ENCODE measurements at places on chromosomes 12 and 14. TPM values are rescaled to one million over a fixed set of nuclear protein-coding genes. Genes with fewer than 3 reads are reported as not detected.

ZNF891 gene
- 2.5 TPM for total RNA-seq

PPP1R12A gene
- total RNA-seq: 156 TPM

OVCH1 gene
- total RNA-seq: not detected

RASAL1 gene
- total RNA-seq: 0.10 TPM

CLEC2D gene
- 167 TPM for total RNA-seq

NUDT14 gene
- total RNA-seq: 6.3 TPM

POTEG gene
- total RNA-seq: not detected

BCL11B gene
- 101 TPM for total RNA-seq

TSHR gene
- total RNA-seq: 0.21 TPM

RFX4 gene
- not detected for total RNA-seq

SLC6A12 gene
- total RNA-seq: 0.73 TPM

CCDC175 gene
- 0.84 TPM for total RNA-seq

TMPRSS12 gene
- not detected for total RNA-seq

SNW1 gene
- 111 TPM for total RNA-seq

CCDC38 gene
- total RNA-seq: not detected

PDZRN4 gene
- not detected for total RNA-seq

RNF41 gene
- total RNA-seq: 34.3 TPM

MBIP gene
- total RNA-seq: 27.9 TPM

SCAF11 gene
- total RNA-seq: 298 TPM

KRT73 gene
- total RNA-seq: 21.4 TPM

PLBD1 gene
- 201 TPM for total RNA-seq

AICDA gene
- not detected for total RNA-seq

SPX gene
- total RNA-seq: 11.2 TPM

DGKA gene
- total RNA-seq: 329 TPM

LRP6 gene
- 4.9 TPM for total RNA-seq

CMA1 gene
- not detected for total RNA-seq

ABHD4 gene
- total RNA-seq: 7.5 TPM

PTPRO gene
- total RNA-seq: 3.4 TPM

RIPK3 gene
- 9.9 TPM for total RNA-seq

LRTM2 gene
- total RNA-seq: 0.10 TPM

CERS5 gene
- total RNA-seq: 30.3 TPM

CD69 gene
- 2,627 TPM for total RNA-seq

Data from mononuclear cell (primary cell).